SK-N-SH treated with all-trans-retinoic acid at 6 μM for 48 hours (cell line): ENCODE measurements at places on chromosomes 16 and 17.

- ATAC-seq = no peak
These were observed 11.0 kb downstream of the LRRC75A start for GRCh38 chr17:16480995-16481394.

GRCh38 chr17:4204710-4205173 lies 59.0 kb downstream of the ANKFY1 start:
- ATAC-seq = peak; percentile 92

- peak; percentile 31 for ATAC-seq
These were observed 6.8 kb upstream of the ITGAD start for GRCh38 chr16:31386157-31386984.

GRCh38 chr16:71490361-71490760 lies 1.2 kb upstream of the ZNF19 start:
- no peak for ATAC-seq

DNA sequence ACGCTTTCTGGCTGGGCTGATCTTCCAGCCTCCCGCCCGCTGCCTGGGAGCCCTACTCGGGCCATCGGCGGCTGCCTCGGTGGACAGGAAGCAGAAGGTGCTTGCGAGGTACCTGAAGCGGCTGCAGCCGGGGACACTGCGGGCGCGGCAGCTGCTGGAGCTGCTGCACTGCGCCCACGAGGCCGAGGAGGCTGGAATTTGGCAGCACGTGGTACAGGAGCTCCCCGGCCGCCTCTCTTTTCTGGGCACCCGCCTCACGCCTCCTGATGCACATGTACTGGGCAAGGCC lies 30.7 kb downstream of the CIITA start:
- no peak for ATAC-seq

DNA sequence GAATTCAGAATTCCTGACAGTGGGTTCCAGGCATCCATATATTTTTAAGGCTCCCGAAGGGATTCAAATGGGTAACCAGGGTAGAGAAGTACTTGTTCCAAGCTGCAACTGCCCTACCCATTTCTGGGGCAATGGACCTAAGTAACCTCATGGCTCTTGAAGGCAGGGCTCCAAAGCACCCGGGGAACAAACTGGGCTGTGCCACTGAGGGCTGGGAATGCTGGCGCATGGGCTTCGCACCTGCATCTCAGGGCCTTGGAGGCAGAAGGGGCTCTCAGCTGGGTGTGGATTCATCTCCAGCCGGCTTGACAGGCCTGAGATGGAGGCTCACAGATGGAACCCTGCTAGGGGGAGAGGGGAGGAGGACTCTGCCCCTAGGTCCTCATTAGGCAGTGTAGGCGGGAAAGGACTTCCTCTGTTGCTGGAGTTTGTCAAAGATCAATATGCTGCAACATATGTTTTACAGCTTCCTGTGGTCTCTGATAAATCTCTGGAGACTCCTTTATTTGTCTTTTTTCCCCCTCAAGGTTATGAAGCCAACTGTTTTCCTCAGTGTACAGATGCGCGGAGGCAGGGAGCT lies 232.3 kb upstream of the NLRP1 start:
- no peak for ATAC-seq

DNA sequence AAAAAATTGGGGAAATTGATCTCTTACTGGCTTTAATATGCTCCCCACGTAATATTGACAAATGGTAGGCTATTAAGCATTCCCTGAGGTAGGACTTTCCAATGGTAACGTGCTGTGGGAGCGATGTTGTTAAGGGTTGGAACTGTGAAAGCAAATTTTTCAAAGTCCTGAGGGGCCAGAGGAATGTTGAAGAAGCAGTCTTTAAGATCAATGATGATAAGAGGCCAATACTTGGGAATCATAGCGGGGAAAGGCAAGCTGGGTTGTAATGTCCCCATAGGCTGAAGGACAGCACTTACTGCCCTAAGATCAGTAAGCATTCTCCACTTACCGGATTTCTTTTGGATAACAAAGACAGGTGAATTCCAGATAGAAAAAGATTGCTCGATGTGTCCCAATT lies 69.6 kb upstream of the ARL4D start:
- no peak for ATAC-seq

- peak; percentile 77 for ATAC-seq
These were observed 32.1 kb downstream of the IST1 start for GRCh38 chr16:71927383-71927782.
